ENCODE measurements at places on chromosomes 6 and 20.

DNA sequence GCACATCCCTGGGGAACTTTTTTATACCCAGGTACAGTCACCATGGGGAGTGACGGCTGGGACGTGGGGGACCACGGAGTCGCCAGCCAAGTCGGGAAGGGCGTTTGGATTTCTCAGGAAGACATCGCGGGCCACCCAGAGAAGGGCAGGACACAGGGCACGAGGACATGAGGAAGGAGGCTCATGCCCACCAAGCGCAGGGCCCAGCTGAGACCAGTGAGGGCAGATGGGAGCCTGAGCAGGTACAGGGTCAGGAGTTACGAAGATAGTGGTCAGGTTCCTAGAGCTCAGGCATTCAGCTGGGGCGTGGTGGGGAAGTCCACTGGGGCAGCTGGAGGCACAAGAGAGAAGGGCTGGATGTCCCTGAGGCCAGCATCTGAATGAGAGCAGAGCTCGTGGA is 74.6 kb downstream of the ZNF133 start:
- DNase-seq = no peak

- no peak for DNase-seq
Measured at GRCh38 chr6:87341899-87342298, 2.7 kb upstream of the C6orf163 start.

GRCh38 chr20:8082989-8083388 is 49.1 kb upstream of the PLCB1 start:
- no peak for DNase-seq

GRCh38 chr20:56605261-56605996 is 23.7 kb upstream of the TFAP2C start:
- no peak for DNase-seq

DNA sequence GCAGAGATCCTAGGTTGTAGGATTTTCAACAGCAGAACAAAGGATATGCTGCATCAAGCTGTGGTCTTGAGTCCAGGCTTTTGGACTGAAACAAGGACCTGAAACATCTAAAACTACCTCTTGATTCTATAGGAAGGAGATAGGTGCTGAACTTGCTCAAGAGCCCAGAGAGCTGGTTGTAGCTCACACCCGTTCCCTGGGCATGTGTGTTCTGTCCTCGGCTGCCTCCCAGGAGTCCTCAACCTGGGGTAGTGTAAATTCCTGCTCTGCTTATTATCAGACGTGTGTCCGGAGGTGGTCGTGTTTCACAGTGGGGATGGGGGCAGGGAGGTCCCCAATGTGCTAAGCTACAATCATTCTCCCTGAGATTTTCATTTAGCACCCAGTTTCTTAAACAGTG is 4.8 kb downstream of the NOP56 start:
- DNase-seq = no peak

- no peak for DNase-seq
Measured at GRCh38 chr6:140043762-140044378, 669.4 kb upstream of the CITED2 start.

DNA sequence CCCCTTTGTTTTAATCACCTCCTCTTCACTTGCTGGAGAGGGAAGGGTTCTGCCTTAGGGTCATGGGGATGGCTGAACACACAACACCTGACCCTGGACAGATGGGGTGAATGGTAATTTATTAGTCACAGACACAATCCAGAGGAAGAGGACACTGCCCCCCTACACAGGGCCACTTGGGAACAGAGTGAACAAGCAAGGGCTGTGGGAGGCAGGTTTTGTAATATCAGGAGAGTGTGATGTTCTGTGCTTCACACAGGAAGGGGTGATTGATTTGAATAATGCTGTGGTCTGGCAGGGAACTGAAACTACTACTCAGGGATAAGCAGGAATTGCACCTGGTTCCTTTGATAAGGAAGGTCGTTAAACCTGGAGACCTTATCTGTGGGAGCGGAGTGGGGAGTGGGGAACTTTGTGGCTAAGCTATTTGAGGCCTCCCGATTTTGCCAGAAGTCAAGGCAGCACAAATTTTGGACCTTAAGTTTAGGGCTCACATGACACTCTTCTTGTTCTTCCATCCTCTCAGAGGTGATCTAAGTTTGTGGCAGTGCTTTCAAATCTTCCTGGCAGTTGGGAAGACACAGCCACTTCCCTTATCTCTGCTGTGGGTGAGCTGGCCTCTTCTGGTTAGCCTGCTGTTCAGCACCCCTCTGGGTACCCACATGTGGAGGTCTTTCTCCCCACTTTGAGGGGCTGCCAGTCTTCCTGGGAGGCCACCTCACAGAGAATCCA is 77.8 kb downstream of the CD164 start:
- no peak for DNase-seq

DNA sequence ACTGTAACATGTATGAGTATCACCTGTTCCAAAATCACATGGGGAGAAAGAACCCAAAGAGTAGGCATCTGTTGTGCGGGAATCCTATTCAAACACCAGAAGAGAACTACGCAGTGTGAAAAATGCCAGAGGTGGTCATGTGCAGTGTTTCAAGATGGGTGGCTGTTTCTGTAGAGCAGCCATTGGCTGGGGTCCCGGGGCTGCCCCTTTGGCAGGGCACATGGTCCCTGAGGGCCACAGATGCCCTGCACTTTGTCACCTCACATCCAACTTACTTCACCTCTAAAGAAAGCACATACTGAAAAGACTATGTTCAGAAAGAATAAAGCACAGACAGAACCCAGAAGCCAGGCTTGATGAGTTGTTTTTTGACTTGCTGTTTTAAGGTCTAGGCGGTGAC is 12.3 kb downstream of the MTCH1 start:
- no peak for DNase-seq

GRCh38 chr6:125781314-125781868 is 9.4 kb upstream of the NCOA7 start:
- DNase-seq = no peak

GRCh38 chr6:83948851-83949250 is 84.7 kb upstream of the MRAP2 start:
- DNase-seq = no peak

DNA sequence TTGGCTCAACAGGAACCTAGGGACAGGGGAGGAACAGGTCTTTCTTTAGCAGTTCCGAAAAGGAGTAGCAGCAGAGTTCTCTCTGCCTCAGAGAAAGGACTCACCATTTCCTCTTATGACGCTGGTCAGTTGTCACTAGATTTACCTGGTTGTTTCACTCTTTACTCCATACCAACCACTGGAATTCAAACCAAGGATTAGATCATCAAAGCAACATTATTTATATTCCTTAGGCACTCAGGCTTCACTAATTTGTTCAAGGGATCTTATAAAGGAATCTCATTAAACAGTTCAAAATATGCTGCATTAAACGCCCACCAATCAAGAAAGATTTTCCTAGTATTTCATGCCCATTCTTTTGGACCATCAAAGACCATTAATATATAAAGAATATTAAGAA is 1129.5 kb upstream of the MAP3K7 start:
- no peak for DNase-seq

DNA sequence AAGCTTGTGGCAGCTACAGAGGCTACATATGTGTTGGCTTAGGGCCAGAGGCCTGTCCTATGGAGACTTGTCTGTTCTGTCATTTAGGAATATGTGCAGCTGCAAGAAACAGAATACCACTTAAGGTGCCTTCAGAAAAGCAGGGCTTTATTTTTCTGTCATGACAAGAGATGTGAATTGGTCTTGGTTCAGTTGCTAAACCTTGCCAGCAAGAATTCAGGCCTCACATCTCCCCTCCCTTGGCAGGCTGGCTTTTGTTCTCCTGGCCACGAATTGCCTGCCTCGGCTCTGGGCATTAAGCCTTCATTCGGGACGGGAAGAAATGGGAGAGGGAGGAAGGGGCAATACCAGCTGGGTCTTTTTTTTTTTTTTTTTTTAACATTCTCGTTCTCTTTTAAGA is 82.4 kb upstream of the TGM3 start:
- DNase-seq = no peak

DNA sequence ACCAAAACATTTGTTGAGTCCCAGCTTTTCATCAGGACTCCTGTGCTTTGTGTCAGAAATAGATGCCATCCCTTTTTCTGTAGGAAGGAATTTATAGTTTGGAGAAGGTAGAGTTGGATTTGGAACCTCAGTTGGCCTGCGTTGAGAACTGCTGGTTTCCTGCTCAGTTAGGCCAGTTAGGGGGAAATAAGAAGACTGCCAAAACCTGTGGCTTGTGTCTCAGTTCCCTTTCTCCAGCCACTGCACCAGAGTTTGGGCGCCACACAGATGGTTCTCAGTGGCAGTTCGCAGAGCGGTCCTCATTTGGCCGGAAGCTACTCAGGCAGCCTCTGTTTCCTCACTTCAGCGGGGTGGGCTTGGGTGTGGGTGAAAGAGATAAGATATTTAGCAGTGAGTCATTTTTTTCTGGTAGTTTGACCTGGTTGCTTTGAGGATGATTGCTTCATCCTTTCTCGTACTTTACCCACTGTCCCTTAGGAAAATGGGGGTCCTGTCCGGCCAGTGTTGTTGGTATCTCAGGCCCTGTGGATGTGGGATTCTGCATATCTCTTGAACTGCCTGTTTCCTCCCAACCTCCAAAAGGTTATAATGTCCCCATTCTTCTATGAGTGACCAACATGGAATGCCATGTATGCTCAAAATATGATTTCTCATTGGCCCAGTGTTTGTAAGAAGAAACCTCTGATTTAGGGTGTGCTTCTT is 53.7 kb downstream of the JARID2 start:
- DNase-seq = no peak

GRCh38 chr6:51844336-51844735 is 243.1 kb downstream of the PKHD1 start:
- DNase-seq = no peak
